ENCODE measurements at places on chromosomes 16 and 17. TPM values are rescaled to one million over a fixed set of nuclear protein-coding genes. Genes with fewer than 3 reads are reported as not detected.

Gene CCL16
- not detected for total RNA-seq

Gene TPPP3
- 0.28 TPM for total RNA-seq

Gene BCL6B
- total RNA-seq: 0.56 TPM

Gene ITGAL
- not detected for total RNA-seq

Gene MYH8
- total RNA-seq: not detected

Gene SLC52A1
- 0.28 TPM for total RNA-seq

Gene RAP1GAP2
- total RNA-seq: 0.28 TPM

Gene RNU2-1
- not detected for total RNA-seq

Gene TNP2
- not detected for total RNA-seq

Gene ATP2A1
- total RNA-seq: 0.28 TPM

Gene KIF18B
- 10.2 TPM for total RNA-seq

Gene PRM1
- not detected for total RNA-seq

Gene CTRB2
- total RNA-seq: not detected

Gene HOXB2
- total RNA-seq: 6.5 TPM

Gene ABCA3
- total RNA-seq: 2.1 TPM

Gene KNOP1
- 10.1 TPM for total RNA-seq

Gene GRIN2A
- under 0.01 TPM for total RNA-seq

Gene SLC12A3
- total RNA-seq: not detected

Gene RPRML
- not detected for total RNA-seq

Gene WNT9B
- total RNA-seq: not detected

Gene TEKT1
- total RNA-seq: not detected

Gene LPO
- not detected for total RNA-seq

Gene VTN
- 0.19 TPM for total RNA-seq

Gene TTYH2
- 1.5 TPM for total RNA-seq

Gene LGALS9B
- total RNA-seq: not detected

Gene CMTM1
- 2.5 TPM for total RNA-seq

Gene ABCC6
- total RNA-seq: 0.19 TPM

Gene RUSF1
- total RNA-seq: 47.0 TPM

Gene FZD2
- 17.8 TPM for total RNA-seq

Gene FAM20A
- total RNA-seq: 1.7 TPM

Gene DBNDD1
- total RNA-seq: 2.3 TPM

Gene MYH13
- total RNA-seq: not detected

Gene IQCK
- 9.6 TPM for total RNA-seq

Gene NT5M
- total RNA-seq: 2.5 TPM

Gene ACAP1
- total RNA-seq: 0.56 TPM

Gene ST6GALNAC1
- not detected for total RNA-seq

Gene RAB11FIP4
- total RNA-seq: 0.19 TPM

Gene LITAF
- 30.2 TPM for total RNA-seq

Gene CACNG1
- total RNA-seq: not detected

Gene IFT20
- 76.1 TPM for total RNA-seq

Gene HBA1
- total RNA-seq: not detected

Gene TBC1D26
- not detected for total RNA-seq

Gene C1QL1
- not detected for total RNA-seq

Gene ABI3
- under 0.01 TPM for total RNA-seq

Gene TMC5
- not detected for total RNA-seq

Gene CACNG5
- total RNA-seq: not detected

Gene CX3CL1
- 0.19 TPM for total RNA-seq

Gene KCNH6
- not detected for total RNA-seq

Gene CCDC154
- 1.4 TPM for total RNA-seq

Gene NPIPA7
- total RNA-seq: not detected

Gene MSLN
- under 0.01 TPM for total RNA-seq

Gene RNF157
- total RNA-seq: under 0.01 TPM

Gene OTOP3
- total RNA-seq: not detected

Measured in regular cardiac myocyte (primary cell).